ENCODE measurements at places on chromosomes 16 and 17.

- DNase-seq = no peak
Observed at GRCh38 chr17:4900231-4901107, 1.1 kb downstream of the C17orf107 start.

GRCh38 chr16:63192980-63193379 lies 1156.7 kb upstream of the CDH8 start:
- no peak for DNase-seq

GRCh38 chr17:21163101-21163500 lies 36.3 kb downstream of the DHRS7B start:
- no peak for DNase-seq

DNA sequence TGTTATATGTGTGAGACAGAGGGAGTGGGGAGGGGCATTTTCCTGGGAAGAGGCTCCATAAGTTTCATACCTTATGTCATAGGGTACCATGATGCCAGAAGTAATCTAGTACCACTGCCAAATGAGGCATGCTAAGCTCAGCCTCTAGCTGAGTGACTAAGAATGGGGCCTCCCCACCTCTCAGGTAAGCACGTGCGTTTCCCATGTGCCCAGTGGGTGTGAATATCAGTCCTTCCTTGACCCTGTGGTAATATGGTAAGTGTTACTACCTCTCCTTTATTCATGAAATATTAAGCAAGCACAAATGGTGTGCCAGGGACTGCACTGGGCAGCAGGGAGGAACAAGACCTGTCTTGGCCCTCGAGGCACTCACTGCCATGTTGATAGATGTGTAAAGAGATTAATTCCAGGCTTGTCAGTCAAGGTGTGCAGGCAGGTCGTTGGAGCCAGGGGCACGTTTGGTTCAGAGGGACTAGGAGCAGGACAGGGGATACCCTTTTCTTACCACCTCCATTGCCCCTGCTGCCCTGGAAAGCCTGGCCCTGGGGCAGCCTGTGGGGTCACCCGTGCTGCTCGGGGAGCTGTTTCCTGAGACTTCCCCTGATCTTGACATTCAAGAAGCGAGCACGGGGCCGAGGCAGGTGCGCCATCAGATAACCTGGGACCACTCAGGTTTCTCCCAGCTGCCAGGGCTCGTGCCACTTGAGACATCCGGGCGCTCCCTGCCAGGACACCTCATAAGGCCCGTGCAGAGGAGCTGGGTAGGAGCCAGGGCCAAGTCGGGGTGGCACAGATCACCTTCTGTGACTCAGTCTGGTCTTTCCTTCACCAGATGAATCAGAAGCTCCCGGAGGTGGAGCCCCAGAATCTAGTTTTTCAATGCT lies 8.8 kb downstream of the RSAD1 start:
- no peak for DNase-seq

DNA sequence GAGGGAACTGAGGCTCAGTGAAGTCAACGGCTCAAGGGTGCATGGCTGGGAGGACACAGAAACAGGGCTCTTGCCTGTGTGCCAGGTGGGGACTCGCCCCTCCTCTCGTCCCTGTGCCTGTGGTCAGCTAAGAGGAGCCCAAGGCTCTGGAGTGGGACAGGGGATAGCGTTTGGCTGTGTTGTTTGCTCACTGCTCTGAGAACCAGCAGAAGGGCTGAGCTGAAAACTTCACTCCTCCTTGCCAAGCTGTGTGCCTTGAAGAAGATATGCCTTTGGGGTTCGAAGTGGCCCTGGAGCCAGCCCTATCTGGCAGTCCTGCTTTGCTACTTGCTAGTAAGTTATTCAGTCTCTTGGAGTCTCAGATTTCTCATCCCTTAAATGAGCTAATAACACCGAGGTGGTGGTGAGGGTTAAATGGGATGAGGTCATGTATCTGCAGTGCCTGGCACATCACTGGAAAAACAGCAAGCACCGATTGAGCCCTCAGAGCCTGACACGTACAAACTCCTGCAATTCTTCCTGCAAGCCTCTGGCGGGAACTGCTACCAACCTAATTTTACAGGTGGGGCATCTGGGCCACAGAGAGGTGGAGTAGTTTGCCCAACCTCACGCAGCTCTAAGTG lies 17.7 kb downstream of the FOXL1 start:
- no peak for DNase-seq

GRCh38 chr17:81239714-81240555 lies 817 bp downstream of the NDUFAF8 start:
- no peak for DNase-seq
